T-helper 2 cell treated with Interferon-gamma antibody and Interleukin-4, amounts not matched to agents 5 μg/mL and 100 μg/mL, for 36 hours (primary cell): ENCODE measurements at places on chromosomes 2 and 18.

- no peak for DNase-seq
These were observed 165.0 kb downstream of the KLHL29 start for GRCh38 chr2:23549821-23550530.

DNA sequence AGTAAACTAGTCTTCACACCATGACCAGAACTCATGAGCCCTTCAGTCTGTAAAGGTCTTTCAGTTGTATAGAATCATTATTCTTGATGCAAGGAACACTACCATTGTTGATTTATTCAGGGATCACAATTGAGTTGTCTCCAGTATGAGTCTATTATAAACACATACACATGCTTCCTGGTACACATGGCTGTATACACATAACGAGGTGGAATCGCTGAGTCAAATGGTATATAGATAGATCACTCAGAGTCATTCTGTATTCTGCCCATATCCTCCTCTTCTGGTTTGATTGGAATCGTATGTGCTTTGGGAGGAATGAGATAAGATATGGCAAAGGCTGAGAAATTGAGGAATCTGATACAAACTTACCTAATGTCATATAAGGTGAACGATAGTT, 216.0 kb downstream of the UBE2E3 start:
- no peak for DNase-seq

DNA sequence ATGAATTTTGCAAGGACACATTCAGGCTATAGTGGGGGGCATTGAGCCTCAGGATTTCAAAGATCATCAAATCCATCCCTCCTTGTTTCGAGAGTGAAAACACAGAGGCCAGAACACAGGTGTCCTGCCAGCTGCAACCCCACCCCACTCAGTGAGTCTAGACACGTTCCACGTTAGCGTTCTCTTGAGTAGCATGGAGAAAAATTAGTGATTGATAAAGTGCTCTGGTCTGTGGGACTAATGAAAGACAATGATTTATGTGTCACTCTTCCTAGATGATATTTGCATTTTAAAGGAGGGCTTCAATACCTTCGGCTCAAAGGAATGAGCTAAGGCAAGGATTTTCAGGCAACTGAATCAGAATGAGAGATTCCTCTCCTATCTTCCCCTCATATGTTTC, 43.8 kb downstream of the SLC4A3 start:
- DNase-seq: no peak

GRCh38 chr2:190511104-190511503, 23.4 kb downstream of the NEMP2 start:
- DNase-seq: no peak

DNA sequence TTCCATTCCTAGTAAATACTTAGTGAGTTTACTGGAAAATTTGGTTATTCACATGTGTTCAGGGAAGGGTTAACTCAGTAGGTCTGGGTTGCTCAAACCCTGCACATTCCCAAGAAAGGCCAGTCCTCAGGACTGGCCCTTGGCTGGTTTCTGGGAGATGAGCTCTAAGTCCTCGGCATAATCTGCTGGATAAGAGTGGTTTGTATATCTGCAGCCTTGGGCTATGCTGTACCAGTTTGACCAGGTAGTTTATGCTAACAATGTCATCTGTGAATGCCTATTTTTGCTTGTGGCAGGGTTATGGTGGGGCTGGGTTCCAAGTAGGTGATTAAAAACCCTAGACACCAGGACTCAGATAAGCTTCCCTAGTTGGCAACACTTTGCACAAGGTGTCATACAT, 7.4 kb upstream of the PTH2R start:
- no peak for DNase-seq

- DNase-seq: no peak
These were observed 195.3 kb upstream of the EPHA4 start for GRCh38 chr2:221767106-221768012.

- DNase-seq: no peak
These were observed 174.7 kb downstream of the DNER start for GRCh38 chr2:229539628-229540027.

DNA sequence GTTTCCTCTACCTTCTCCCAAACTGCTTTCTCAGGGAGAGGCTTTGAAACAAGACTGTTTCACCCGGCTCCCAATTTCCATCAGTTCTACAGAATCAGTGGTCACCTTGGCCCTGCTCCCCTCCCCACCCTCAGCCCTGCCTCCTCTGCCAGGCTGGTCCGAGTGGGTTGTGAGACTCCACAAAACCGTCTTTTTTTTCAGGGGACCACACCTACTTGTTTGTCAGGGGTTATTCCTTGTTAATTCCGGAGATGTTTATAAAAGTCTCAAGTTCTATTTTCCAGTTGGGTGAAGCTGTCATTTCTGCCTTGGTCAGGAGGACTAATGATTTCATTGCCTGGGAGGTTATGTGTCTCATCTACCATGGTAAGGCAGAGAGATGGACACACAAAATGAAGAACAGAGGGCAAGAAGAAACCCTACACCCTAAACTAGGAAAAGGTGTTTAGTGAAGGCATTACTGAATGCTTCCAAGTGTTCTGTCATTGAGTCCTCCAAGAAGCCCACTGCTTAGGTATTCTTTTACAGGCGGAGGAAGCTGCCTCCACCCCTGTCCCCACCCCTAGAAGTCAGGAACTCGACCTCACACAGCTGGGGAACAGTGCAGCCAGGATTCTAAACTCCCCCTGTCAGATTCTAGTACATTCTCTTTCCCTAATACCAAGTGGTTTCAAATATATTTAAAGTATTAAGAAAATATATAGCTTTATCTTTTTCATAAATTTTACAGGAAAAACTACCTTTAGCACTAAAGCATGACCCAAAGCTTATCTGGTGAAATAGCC, 46.3 kb downstream of the COPS8 start:
- DNase-seq: no peak

GRCh38 chr2:212941361-212941760, 210.1 kb downstream of the IKZF2 start:
- DNase-seq: no peak

- DNase-seq: peak; percentile 8
These were observed 175.7 kb downstream of the SOCS6 start for GRCh38 chr18:70464343-70465114.

GRCh38 chr2:102065675-102066252, 74.0 kb downstream of the IL1R2 start:
- DNase-seq: no peak

DNA sequence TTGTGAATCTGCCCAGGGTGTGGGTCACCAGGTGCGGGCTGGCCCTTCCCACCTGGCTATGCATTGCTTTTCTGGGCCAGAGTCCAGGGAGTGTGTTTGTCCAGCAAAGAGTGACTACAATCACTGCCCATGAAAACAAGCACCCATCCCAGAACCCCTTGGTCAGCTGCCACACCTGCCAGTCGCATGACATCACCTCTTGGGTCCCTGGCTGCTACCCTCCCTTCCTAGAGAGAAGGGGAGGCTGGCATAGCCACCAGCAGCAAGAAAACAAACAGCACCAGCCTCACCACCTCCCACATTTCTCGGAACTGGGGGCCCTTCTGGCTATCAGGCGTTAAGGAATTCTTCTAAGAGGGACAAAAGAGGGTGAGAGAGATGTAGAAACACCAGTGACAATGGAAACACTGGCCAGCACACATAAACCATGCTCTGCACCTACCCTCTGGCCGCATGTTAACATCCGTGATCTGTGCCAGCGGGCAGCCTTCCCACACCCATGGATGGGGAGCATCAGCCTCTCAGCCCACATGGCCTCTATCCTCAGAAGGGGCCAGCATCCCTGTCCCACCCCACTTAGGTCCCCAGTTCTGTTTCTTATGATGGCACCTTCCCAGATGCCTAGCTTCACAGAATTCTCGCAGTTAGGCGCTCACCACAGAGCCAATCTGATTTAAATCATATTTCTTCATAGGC, 109.7 kb upstream of the GLI2 start:
- DNase-seq: no peak

GRCh38 chr18:58046794-58047555, 2.9 kb downstream of the NEDD4L start:
- no peak for DNase-seq

- DNase-seq: no peak
These were observed 187.1 kb downstream of the NRP2 start for GRCh38 chr2:205869439-205869838.

DNA sequence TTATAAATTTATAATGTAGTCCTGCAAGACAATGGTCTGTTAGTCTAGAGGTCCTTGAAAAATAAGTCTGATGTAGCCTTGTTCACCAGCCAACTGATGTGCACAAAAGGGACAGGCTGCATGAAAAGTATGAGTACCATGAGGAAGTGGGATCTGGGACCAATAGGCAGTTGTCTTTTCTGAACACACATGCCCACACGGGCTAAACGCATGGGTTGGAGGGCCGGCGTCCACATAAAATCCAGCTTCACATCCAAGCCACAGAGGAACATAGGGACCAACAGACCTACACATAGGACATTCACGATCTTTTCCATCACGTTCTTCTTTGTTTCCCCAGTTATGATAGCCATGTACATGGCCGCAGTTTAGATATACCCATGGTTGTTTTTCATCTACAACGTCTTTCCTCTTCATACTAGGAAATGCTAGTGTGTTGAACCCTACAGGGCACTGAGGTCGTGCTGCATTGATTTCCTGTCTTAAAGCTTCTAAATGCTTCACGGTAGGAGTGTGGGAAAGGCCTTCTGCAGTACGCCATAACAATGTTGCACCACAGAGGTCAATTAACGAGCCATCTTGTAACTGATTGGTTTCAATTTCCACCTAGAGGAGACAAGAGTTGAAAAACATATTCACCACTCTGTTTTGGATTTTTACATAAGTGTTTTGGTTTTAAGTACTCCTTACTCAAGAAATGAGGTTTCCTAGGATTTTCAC, 49.4 kb downstream of the PELI1 start:
- no peak for DNase-seq

DNA sequence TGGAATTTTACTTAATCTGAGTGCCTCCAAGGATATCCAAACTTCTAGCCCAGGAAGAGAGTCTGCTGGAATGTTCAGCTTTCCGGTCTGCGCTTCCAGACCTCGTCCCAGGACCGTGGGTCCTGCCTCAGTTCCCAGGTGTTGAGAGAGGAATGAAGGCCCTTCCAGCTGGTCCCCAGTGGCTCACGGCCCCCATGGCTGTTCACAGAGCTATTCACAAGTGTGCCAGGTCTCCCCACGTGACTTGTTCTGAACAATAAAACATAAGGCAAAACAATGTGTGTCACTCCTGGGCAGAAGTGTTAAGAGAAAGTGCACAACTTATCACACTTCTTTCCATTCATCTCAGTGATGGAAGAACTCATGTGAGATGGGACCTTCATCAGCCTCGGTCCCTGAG, 20.1 kb upstream of the TEX51 start:
- DNase-seq: no peak

GRCh38 chr18:72762515-72763122, 105.2 kb downstream of the NETO1 start:
- DNase-seq: no peak

- no peak for DNase-seq
These were observed 56.3 kb downstream of the GTF3C3 start for GRCh38 chr2:196743165-196743564.

DNA sequence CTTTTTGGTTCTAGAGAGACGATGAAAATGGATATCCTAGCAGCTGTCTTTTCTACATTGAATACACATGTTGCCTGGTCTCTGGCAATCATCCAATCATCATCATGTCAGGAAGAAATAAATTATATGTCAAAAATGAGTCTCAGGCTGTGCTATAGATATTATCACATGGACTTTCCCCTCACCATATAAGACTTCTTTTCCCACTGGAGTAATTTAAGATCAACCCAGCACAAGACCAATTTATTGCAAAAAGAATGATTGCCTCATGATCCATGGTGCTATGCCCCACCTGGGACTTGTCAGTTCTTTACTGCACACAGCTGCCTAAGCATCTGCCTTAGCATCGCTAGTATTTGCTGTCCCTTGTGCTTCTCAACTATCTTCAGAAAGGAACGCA, 783.7 kb upstream of the TMEFF2 start:
- DNase-seq: no peak

GRCh38 chr2:9178110-9178903, 28.3 kb upstream of the ASAP2 start:
- DNase-seq: no peak

- DNase-seq: no peak
These were observed 17.5 kb downstream of the REEP1 start for GRCh38 chr2:86319700-86320580.

DNA sequence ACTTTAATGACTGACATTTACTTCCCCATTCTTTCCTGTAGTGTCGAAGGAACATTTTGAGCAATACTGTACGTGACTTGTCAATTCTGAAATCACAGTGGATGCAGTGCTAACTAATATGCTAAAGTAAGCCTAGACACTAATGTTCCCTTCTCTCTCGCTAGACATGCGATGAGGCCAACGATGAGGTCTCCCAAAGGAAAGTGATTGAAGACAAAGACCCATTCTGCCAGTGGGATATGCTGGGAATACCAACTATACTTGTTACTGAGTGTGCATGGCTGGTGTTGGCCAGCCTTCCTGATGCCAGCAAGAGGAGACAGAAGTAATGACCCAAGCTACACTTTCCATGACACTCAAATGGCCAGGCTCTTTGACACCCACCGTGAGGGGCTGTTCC, 2.5 kb upstream of the SERPINE2 start:
- no peak for DNase-seq

DNA sequence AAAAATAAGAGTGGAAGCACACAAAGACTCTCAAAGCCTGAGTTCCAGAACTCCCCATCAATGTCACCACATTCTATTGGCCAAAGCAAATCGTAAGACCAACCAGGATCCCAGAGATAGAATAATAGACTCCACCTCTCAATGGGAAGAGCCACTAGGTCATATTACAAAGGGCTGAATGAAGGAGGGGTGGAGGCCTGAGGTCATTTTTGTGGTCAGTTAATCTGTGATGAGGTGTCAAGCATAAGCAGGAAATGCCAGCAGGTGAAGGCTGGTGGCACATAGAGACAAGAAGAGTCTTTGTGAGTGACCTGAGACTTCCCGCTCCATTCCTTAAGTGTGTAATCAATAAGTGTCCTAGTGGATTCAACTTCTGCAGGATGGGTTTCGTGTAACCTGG, 144.3 kb downstream of the TFCP2L1 start:
- no peak for DNase-seq

GRCh38 chr2:125313806-125314205, 1288.7 kb downstream of the CNTNAP5 start:
- no peak for DNase-seq

DNA sequence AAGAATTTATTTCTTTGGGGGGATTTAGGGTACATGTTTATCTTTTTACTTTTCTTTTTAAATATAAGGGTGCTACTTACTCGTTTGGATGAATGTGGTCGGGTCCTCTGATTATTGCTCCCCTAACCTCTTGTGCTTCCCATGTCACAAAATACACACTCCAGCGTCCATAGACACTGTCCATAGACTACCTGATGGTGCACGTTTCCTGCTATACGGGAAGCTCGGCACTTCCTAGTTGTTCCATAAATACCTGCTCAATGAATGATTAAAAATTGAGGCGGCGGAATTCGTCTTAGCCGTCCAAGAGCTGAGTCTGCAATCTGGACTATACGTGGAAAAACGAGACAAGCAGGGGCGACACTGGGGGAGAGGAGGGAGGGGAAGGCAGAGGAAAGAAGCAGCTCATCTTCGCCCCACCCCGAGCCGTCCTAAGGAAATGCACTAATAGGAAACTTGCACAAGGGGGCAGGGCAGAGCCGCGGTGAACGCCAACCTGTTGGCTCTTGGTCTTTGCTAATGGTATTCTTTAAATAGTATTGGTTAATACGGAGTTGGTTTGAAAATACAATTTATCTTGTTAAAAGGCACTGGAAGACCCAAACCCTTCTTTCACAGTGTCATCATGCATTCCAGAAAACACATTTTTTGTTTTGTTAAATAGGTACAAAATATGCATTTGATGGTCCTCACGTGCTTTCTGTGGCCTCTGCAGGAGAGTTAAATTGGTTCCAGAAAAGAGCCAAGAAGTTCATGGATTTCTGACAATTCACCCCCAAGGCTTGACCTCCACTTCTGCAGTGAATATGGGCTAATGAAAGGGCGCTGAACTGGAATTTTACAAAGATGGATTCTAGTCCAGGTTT, 73.0 kb upstream of the KCTD1 start:
- peak; percentile 14 for DNase-seq
